ENCODE measurements at places on chromosomes 16 and 17. TPM values are rescaled to one million over a fixed set of nuclear protein-coding genes. Genes with fewer than 3 reads are reported as not detected.
A peak's percentile ranks its signal among the peaks of the same experiment; 100 is the strongest.

DNA sequence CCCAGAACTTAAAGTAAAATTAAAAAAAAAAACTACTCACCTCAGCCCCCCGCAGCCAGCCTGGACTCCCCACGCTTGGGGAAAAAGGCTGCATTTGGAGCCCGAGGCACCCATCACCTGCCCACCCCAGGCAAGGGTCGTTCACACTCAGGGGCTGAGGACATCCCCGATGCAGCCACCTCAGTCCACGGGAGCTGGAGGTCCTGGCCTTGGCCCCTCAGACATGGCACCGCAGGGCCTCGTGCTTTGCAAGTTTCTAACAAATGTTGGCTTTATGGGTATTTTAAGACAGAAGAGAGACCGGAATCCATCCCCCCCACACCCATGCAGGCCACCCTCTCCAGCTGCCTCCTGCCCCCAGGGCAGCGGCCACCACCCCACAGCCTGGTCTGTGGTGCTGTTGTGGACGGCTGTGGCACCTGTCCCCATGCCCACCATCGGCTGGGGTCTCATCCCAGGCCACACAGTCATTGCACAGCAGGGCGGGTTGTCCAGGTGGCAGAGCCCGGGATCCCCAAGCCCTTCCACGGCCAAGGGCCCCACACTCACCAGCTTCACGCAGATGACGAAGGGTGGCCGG, 116.4 kb upstream of the ZNF750 start:
- DNase-seq: no peak

The PRCD gene
- polyA plus RNA-seq: 0.32 TPM

The NPB gene
- polyA plus RNA-seq: 1.2 TPM

DNA sequence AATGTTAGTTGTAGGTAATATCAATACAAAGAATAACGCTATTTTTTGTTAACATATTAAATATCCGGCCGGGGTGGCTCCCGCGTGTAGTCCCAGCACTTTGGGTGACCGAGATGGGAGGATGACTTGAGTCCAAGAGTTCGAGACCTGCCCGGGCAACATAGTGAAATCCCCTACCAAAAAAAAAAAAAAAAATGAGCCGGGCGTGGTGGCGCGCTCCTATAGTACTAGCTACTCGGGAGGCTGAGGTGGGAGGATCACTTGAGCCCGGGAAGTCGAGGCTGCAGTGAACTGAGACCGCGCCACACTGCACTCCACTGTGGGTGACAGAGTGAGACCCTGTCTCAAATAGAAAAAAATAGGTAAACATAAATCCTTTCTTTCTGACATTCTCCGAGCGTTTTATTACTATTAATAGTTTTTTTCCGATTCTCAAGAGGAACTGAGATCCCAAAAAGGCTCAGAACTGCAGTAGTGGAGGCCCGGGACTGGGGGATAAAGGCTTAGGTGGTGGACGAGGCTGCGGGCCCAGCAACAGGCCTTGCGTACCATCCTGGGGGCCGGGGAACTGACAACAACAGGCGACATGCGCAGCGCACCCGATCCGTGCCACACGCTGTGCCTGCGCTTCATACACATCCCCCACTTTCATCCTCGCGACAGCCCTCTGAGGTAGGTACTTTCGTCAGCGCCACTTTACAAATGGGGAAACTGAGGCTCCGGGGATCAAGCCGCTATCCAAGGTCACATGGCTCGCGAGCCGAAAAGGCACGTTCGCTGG, 919 bp downstream of the N4BP1 start:
- no peak for DNase-seq

The GNAO1 gene
- 0.07 TPM for polyA plus RNA-seq

The METTL2A gene
- polyA plus RNA-seq: 12.0 TPM

DNA sequence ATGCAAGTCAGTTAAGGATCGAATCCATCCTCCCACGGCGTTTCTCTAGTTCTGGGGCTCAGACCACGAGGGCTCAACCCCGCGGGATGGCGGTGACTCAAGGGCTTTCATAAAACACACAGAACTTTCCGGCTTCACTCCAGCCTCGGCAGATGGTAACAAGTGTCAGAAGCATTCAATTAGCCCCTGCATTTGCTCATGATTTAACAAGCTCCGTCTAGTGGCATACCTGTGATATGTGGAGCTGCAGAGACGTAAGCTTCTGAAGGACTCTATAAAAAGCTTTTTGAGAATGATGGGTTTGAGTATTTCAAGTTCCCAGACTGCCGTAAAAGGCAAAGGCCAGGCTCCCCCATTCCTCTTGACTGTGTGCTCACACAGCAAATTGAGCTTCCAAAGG, 91.3 kb upstream of the SEC14L1 start:
- no peak for DNase-seq

- peak; percentile 51 for DNase-seq
These were observed 3.8 kb downstream of the LITAFD start for GRCh38 chr16:8885674-8886592.

The KRTAP1-5 gene
- 35.9 TPM for polyA plus RNA-seq

The KRT23 gene
- 0.32 TPM for polyA plus RNA-seq

DNA sequence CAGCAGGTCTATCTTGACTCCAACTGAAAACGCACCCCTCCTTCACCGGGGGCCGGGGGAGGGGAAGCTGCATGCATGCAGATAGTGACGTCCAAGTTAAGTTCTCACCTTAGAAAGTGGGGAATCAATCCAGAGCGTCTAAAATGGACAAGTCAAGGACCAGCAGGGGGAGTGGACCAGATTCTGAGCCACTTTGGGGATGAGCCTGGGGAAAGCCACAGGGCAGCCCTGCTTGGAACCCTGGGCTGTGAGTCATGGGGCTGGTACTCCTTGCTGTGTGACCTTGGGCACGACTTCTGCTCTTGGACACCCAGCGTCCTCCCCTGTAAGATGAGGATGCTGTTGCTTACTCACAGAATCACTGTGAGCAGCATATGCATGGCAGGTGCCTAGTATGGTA, 9.1 kb downstream of the TNFRSF13B start:
- DNase-seq: no peak

The CMTM2 gene
- polyA plus RNA-seq: not detected

The PSMD12 gene
- 39.7 TPM for polyA plus RNA-seq

The PABPN1L gene
- polyA plus RNA-seq: not detected

DNA sequence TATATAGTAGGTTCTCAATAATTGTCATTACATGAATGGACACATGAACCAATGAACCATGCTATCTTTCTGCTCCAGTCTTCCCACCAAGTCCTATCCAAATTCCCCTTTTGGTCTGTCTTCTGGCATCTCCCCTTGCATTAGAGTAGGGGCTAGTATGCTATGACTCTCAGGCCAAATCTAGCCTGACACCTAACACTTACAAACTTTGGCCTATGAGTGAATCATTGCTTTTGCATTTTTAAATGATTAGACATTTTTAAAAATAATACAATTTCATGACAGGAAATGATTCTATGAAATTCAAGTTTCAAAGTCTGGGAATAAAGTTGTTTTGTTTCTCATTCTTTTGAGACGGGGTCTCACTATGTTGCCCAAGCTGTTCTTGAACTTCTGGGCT, 102.5 kb upstream of the MAF start:
- no peak for DNase-seq

The KRT12 gene
- not detected for polyA plus RNA-seq

The CCDC40 gene
- polyA plus RNA-seq: 4.7 TPM

The RAB37 gene
- not detected for polyA plus RNA-seq

GRCh38 chr16:67872631-67873434, at the start of gene EDC4:
TSS of gene EDC4 (plus strand) at chr16:67873052. CDS start at chr16:67873262, 210 bp downstream.
- peak; percentile 78 for DNase-seq

The HSD11B2 gene
- polyA plus RNA-seq: 0.26 TPM

The LDHD gene
- 0.23 TPM for polyA plus RNA-seq

DNA sequence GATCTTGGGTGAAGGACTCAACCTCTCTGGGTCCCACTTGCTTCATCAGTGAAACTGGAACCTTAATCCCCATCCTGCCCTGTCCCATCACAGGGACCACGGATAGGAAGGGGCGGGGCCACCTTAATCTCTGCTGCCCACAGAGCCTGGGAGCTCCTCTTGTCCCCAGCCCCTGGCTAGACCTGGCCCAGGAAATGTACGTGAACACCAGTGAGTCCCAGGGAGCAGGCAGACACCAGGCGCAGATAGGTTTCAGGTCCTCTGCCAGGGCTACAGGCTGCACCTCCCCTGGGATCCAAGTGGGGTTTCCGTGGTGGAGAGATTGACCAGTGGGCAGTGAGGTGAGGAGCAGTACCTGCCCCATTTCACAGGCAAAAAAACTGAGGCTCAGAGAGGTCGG, 21.0 kb downstream of the RAB11FIP4 start:
- DNase-seq: no peak

DNA sequence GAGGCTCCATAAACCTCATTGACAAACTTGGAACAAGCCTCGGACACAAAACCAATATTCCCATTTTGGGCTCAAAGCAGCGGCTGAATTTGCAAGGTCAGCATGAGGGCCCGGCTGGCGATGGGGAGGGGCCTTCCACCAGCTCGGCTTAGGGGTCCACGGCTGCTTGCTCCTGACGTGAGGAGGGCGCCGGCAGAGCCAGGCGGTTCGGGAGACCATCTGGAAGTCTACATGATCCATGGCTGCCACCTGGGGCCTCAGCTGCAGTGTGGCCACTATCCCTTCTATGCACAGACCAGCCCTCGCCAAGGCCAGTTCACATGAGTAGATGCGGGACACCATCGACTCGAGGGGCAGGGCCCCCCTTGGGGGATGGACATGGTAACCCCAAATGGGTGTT, 39.1 kb downstream of the NDEL1 start:
- DNase-seq: no peak

The CEP131 gene
- 9.6 TPM for polyA plus RNA-seq

GRCh38 chr17:27575912-27576252, 55.1 kb upstream of the LGALS9 start:
- no peak for DNase-seq

DNA sequence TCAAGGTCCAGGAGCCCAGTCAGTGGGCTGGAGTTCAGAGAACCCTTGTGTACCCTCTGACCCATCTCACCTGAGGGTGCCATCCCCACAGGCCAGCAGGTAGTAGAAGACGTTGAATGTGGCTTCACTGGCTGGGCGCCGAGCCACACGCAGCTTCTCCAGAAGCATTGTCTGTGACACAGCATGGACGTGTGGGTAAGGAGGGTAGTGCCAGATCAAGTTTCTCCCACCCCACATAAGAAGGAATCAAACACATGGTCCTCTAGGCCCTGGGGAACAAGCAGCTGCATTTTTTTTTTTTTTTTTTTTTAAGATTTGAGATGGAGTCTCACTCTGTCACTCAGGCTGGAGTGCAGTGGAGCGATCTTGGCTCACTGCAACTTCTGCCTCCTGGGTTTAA, 60.9 kb downstream of the MYO18A start:
- no peak for DNase-seq

GRCh38 chr16:85349365-85350145, 237.3 kb upstream of the CIBAR2 start:
- DNase-seq: no peak

The SLC5A2 gene
- not detected for polyA plus RNA-seq

GRCh38 chr16:85395913-85396878, 216.9 kb upstream of the GSE1 start:
- peak; percentile 24 for DNase-seq

- DNase-seq: no peak
These were observed 10.7 kb upstream of the HSD17B2 start for GRCh38 chr16:82024316-82024715.

The CIBAR2 gene
- polyA plus RNA-seq: 0.16 TPM

- DNase-seq: peak; percentile 99
These were observed at the start of gene RFFL for GRCh38 chr17:35063514-35064223. TSS of gene RFFL (minus strand) at chr17:35063707. CDS start at chr17:35026553, 37,154 bp downstream.

- no peak for DNase-seq
These were observed 264.5 kb downstream of the CDH11 start for GRCh38 chr16:64857411-64857810.

GRCh38 chr17:80880648-80880985, 111.0 kb upstream of the CHMP6 start:
- no peak for DNase-seq

- no peak for DNase-seq
These were observed 21.1 kb downstream of the STH start for GRCh38 chr17:46020023-46020761.

The SAMD14 gene
- polyA plus RNA-seq: 6.7 TPM

GRCh38 chr17:40646791-40647623, 611 bp downstream of the SMARCE1 start:
- DNase-seq: peak; percentile 43

GRCh38 chr17:34306466-34306865, 12.8 kb upstream of the CCL8 start:
- DNase-seq: peak; percentile 87

- no peak for DNase-seq
These were observed 262.8 kb downstream of the ZFHX3 start for GRCh38 chr16:72785171-72785570.

- DNase-seq: no peak
These were observed 315.6 kb downstream of the HS3ST3B1 start for GRCh38 chr17:14616528-14616927.

- DNase-seq: peak; percentile 18
These were observed 6.1 kb upstream of the TBX2 start for GRCh38 chr17:61393550-61393903.

The ACSM2A gene
- not detected for polyA plus RNA-seq

DNA sequence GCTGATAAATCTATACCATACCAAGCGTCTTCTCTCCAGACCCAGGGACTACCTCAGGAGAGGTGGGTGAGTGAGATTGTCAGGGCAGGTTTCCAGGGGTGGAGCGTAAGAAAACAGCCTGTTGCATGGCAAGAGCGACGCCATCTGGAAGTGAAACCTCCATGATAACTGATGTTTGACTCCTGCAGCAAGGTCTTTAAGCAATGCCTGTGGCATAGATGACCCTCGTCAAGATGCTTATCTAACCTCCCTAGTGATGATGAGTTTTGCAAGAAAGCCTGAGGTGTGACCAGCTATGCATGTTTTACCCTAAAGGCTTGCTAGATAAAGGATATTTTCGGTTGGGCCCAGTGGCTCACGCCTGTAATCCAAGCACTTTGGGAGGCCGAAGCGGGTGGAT, 71.6 kb downstream of the GSG1L start:
- DNase-seq: no peak

DNA sequence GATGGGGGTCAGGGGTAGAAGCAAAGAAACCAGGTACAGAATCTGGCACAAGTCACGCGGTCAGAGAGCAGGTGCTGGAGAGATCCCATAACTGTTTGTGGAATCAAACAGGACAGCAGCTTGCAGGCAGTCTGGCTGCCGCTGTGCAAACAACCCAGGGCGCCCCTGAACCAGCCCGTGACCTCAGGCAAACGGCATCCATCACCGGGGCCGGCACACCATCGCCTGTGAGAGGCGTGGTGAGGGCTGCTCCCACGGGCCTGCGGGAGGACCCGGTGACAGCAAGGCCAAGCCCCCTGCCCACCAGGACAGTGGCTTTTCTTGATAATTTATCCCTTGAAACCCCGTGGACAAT, 47.9 kb downstream of the CBFA2T3 start:
- DNase-seq: no peak

The CD68 gene
- polyA plus RNA-seq: 55.0 TPM

The VTN gene
- polyA plus RNA-seq: 1.0 TPM

The PPL gene
- 0.19 TPM for polyA plus RNA-seq
